ENCODE measurements at places on chromosomes 2 and 18.
A peak's percentile ranks its signal among the peaks of the same experiment; 100 is the strongest.

DNA sequence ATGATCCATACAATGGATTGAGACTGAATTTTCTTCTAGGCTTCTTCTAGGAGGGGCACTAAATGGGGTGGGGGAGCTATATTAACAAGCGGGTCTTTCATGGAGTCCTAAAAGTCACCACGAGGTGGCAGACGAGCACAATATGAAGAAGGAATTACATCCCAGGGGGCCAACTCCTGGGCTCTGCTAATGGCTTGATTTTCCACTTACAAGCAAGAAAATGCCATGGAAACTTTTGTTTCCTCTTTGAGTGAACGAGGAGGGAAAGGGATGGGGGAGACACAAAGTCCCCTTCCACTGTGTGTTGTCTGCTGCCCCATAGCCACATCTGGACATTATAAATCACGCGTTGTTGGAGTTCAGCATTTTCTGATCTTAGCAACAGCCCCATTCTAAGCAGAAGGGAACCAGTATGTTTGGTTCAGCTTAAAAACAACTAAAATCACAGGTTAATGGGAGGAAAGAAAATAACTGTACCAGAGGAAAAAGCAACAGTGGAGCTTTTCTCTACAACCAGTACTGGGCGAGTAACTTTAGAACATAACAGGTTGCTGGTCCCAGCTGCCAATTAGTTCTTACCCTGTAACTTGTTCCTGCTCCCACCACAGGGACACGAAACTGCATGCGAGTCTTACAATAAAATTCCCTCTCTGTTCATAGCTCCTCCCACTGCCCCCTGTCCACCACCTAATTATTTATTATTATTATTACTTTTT lies 285.0 kb upstream of the PARD3B start:
- peak; percentile 78 for DNase-seq

GRCh38 chr2:49162151-49162550 lies 7.8 kb upstream of the FSHR start:
- no peak for DNase-seq

DNA sequence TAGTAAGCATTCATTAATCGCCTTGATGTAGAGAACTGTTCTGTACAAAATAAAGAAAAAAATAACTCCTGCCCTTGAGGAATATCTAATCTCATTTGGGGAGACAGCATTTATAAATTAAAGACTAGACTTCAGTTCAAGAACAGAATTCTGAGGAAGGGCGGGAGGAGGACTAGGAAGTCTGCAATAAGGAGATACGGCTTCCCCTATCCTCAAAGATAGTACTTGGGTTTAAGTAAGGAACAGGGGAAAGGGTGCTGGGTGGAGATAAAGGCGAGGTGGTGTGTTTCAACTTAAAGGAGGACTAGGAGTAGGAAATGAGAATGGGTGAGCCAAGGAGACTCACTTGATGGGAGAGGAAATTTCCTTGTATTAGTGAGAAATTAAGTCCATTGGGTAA lies 121.9 kb upstream of the MSTN start:
- peak; percentile 95 for DNase-seq

GRCh38 chr2:46065152-46065551 lies 232.1 kb upstream of the EPAS1 start:
- DNase-seq: no peak

GRCh38 chr18:71707400-71707799 lies 836.7 kb downstream of the CBLN2 start:
- DNase-seq: no peak

DNA sequence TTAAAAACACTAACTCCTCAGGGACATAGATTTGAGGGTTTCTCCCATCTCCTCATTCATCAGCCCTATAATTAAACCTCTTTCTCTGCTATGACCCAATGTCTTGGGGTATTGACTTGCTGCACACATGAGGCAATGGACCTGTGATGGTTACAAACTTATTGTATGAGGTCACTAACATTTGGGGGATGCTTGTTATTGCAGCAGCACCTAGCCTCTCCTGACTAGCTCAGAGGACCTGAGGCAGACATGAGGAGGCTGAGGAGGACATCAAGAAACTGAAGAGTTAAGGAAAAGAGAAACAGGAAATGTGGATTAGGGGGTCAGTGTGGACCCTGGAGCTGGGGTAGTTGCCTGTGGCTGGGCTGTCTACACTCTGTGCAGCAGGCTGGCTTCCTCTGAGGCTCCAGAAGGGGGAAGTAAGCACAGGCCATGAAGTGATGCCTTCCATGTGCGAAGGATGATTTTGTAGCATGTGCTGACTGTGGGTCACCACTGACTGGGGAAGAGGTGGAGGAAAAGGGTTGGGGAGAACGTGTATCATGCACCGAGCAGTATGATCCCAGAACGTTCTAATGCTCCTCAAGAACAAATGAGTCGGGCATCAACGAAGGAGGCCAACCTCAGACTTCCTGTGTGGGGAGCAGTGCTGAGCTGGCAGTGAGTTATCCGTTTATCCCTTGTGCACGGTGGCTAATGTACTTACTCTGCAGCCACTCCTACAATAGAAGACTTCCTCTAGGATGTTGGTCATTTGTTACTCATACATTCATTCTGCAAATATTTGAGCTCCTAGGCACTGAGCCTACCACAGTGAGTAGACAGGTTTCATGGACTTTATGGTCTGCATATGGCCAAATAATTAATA lies 42.1 kb upstream of the RFX8 start:
- peak; percentile 30 for DNase-seq

- DNase-seq: no peak
Measured at GRCh38 chr2:113963965-113964364, 74.1 kb downstream of the ACTR3 start.

DNA sequence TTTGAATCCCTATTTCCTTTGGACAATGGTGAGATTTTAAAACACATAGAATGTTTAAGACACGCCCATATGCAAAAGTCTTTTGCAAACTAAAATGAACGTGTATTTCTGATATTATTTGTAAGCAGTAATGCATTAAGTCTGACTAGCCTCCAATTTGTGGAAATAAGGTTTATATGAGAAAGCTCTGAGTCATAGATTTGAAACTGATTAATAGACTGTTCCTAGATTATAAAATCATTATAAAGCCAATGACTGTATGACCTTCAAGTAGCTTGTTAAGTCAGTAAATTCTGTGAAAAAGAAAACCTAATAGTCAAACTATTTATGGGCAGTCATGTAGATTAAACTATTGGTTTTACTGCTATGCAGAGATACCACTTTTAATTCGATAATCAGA lies 12.8 kb upstream of the EFEMP1 start:
- no peak for DNase-seq

DNA sequence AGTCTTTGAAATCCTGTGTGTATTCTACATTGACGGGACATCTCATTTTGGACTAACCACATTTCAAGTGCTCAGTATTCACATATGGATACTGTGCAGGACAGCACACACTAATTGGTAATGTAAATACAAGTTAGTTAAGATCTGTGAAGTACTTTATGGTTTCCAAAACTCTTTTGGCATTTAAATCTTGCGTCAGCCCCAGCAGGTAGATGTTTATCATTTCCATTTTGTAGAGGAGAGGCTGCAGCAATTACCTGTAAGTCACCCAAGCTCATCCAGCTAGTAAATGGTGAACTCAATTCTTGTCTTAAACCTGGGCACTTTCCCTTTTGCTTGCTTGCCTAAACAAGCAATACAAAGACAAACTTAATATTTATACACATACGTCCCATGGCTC lies 1.6 kb upstream of the NAGK start:
- DNase-seq: no peak

DNA sequence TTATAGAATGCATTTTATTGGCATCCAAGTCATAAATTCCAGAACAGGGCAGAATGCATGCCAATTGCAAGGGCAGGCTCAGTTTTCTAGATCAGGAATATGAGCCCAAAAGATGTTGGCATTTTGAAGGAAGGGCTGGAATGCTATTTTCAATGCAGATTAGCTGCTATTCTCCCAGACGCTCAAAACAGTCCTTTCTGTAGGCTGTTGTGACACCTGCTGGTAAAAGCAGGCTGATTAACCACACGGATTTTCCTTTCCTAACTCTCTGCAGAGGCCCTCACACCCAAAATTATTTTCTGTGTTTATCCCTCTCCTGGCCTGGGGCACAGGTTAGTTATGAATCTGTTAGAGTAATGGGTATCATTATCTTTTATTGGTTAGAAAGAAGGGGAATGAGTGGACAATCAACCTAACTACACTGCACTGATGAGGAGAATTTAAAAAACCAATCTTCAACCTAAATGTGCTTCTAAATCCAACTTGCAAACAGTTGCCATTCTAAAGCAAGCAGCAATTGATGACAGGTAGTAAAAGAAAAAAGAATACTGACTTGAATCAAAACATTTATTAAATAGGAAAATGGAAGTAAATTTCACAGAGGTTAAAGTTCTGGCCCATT lies 94.0 kb downstream of the PLA2R1 start:
- peak; percentile 61 for DNase-seq

- DNase-seq: no peak
Measured at GRCh38 chr2:46909771-46910419, 5.7 kb downstream of the MCFD2 start.

DNA sequence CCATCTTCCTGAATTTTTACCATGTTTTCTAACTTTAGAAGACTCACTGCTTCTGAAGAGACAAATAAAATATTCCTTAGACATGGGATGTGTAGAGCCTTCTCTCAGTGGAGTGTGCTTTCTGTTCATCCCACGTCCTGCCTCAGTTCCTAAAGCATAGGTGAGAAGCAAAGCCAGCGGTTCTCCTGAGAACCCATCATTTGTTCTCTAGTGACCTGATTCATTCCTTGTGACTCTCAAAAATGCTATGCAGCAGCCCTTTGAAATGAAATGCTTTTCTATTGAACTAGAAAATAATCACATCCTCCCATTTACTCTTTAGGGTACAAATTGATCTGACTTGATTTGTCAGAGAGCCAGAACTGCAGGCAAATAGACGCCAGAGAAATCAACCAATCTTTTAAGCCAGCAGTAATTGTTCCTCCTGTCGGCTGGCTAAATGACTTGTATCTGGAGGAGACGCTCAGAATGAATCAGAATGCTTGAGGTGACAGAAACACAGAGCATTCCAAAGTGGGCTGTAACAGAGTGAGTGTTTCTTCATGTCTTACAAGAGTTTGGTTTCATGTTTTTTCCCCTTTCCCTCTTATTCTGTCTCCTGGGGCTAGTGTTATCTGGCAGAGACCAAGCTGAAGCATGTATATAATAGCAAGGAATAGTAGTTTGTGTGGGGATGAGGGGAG lies 81.3 kb upstream of the TMEM178A start:
- DNase-seq: no peak

GRCh38 chr2:137383391-137383790 lies 580.9 kb upstream of the HNMT start:
- DNase-seq: no peak

- no peak for DNase-seq
Measured at GRCh38 chr18:28846958-28847357, 670.0 kb upstream of the CDH2 start.

GRCh38 chr2:169005080-169005598 lies 26.0 kb downstream of the ABCB11 start:
- DNase-seq: no peak

DNA sequence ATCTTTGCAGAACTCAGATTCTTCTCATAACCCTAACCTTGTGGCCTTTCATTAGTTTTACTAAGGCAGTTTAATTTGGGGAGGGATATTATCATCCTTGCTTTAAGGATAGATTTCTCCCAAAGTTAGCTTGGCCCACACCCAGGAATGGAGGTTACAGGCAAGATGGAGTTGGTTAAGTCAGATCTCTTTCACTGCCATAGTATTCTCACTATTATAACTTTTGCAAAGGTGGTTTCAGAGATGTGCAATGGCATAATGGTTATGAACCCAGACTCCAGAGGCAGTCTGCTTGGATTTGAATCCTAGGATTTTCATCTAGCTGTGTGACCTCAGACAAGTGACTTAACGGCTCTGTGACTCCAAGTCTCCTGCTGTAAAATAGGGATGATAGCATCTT lies 48.7 kb upstream of the NDUFV2 start:
- DNase-seq: no peak

- no peak for DNase-seq
Measured at GRCh38 chr2:20509301-20509769, 62.5 kb downstream of the RHOB start.

- no peak for DNase-seq
Measured at GRCh38 chr2:161045726-161046125, 114.5 kb upstream of the TANK start.

GRCh38 chr2:202717598-202718310 lies 83.0 kb downstream of the FAM117B start:
- DNase-seq: no peak

- no peak for DNase-seq
Measured at GRCh38 chr2:85319796-85320195, 8.0 kb downstream of the TGOLN2 start.

DNA sequence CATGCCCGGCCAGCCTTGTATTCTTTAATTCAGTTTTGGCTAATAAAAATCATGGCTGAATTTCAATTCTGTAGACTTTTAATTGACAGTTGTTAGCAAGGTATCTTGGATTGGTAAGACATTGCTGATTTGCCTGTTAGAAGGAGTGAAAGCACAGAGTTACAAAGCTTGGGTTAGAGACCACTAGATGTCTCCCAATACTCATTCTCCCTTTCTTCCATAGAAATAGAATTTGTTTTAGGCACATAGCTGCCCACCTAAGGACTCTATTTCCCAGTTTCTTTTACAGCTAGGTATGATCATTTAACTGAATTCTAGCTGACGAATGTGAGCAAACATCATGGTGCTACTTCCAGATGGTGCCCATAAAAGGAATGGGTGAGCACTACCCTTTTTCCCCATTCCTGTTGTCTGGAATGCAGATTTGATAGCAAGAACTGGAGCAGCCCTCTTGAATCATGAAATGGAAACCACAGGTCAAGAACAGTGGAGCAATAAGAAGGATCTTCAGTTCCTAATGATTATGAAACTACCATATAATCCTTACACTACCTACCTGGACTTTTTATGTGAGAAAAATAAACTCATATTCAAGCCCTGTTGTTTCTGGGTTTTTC lies 17.5 kb downstream of the PECR start:
- DNase-seq: peak; percentile 23

GRCh38 chr18:62412231-62412979 lies 87.3 kb downstream of the TNFRSF11A start:
- DNase-seq: no peak

GRCh38 chr2:170996316-170996715 lies 67.3 kb downstream of the GORASP2 start:
- DNase-seq: no peak

- DNase-seq: peak; percentile 24
Measured at GRCh38 chr2:29317077-29317517, 201.9 kb downstream of the CLIP4 start.

GRCh38 chr2:106658616-106659015 lies 171.5 kb downstream of the CD8B2 start:
- no peak for DNase-seq

- DNase-seq: no peak
Measured at GRCh38 chr2:179543361-179543901, 278.8 kb upstream of the SESTD1 start.

- DNase-seq: no peak
Measured at GRCh38 chr2:96769814-96770213, 9.1 kb downstream of the CNNM4 start.

GRCh38 chr2:230362030-230362691 lies 35.2 kb downstream of the SP140L start:
- DNase-seq: no peak

DNA sequence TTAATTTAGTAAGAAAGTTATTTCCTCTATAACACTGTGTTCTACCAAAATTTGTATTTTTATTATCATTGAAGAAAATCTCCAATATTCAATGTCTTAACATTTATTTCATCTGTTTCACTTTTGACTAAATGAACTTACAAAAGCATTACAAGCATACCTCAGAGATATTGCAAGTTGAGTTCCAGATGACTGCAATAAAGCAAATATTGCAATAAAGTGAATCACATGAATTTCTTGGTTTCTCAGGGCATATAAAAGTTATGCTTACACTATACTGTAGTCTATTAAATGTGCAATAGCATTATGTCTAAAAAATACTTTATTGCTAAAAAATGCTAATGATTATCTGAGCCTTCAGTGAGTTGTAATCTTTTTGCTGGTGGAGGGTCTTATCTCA lies 78.3 kb downstream of the TTC32 start:
- DNase-seq: no peak

Measured in hematopoietic multipotent progenitor cell treated with erythropoietin and hydrocortisone succinate and interleukin-3 and kit ligand, for 6 days (in vitro differentiated cells).